Small intestine (tissue), 16 donors: ENCODE measurements at places on chromosomes 7 and 10.

- DNase-seq, result no peak
Observed at GRCh38 chr7:66867198-66867790, 53.7 kb upstream of the TMEM248 start.

GRCh38 chr10:13502380-13502779 lies 26.4 kb downstream of the BEND7 start:
- no peak for DNase-seq

GRCh38 chr7:121029302-121029701 lies 40.8 kb downstream of the CPED1 start:
- no peak for DNase-seq

- DNase-seq, result no peak
Observed at GRCh38 chr7:44282601-44283171, 42.7 kb downstream of the CAMK2B start.

- no peak for DNase-seq
Observed at GRCh38 chr7:76086070-76086469, 38.2 kb downstream of the MDH2 start.

DNA sequence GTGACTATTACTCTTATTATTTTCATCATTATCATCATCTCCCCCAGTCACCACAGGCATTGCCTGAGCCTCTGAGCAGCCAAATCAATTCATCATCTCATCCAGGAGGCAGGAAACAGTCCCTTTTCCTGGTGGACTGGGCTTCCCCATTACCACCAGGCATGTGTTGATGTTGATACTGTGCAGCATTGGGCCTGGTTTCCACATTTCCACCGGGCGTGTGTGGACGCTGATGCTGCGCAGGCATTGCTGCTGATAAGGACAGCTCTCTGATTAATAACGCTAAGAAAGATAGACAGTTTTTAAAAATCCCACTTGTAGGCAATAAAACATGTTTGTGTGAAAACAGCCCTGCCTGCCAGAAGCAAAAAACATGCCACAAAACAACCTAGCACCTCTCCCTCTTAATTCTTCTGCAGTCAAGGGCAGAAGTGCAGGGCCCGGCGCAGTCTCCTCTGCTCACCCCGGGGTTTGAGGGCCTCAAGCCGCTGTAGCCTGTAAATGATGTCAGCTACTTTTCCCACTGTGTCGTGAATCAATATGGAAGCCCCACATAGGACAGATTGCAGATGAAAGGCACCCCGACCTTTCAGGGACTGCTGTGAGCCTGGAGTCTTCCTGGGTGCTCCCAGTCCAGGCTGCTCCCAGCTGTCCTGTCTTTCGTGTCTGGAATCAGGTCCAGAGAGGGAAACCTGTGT lies 216.0 kb downstream of the WDR37 start:
- DNase-seq, result no peak

DNA sequence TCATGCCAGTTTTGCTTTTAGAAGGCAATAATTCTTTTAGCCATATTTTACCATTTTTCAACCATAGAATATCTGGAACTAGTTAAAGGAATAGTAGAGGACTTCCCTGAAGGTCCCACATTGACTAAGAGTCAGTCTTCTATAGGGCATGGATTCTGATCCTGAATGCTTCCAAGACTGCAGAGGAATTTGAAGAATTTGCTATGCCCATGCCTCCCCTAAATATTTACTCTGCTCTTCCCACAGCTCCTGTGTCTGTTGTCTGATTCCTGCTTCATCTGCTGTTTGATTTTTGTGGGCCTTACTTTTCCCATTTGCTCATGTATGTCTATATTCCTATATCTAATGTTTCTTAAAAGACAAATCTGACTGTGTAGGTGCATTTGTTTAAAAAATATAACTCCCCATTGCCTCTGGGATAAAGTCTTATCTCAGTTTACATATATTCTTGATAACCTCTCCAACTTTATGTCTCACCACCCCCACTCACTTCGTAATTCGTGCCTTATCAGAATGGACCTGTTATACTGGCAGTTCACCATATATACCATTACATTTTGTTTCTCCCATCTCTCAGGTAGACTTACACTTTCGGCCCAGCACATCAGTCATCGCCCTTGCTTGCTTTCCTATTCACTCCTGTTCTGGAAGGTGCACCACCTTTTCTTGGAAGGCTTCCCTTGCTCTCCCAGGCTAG lies 33.9 kb downstream of the LRRC4 start:
- DNase-seq, result no peak

DNA sequence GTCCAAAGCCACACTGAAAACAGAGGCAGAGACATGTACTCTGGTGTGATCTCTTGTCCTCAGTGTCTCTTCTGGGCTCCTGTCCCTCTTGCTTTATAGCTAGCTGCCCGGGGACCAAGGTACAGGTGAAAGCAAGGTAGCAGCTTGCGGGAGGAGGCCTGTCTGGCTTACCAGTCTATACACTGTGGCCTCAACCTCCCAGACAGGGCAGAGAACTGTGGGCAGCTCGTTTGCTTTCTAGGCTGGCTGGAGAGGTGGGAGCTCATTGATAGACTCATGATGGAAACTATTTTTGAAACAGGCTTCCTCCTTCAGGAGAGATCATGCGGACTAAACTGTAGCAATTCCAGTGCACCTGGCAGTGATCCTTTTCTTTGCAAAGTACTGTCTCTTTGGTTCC lies 4.6 kb downstream of the CYREN start:
- no peak for DNase-seq

DNA sequence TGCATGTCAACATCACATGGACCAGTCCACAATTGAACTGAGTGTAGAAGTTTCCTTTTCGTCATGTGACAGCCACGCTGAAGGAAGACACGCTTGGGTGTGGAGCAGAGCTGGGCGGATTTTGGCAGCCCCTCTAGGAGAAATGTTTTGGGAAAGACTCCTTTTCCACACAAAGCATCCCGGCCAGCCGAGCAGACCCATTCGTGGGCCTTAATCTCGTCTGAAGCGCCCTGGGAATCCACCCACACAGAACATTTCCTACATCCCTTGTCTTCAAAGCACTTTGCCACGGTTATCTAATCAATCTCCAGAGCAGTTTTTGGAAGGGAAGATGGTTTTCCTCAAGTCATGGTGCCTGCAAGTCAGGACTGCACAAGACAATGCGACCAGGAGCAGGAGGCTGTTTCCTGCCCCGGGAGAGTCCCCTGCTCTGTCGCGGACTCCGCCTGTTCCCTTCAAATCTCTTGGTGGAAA lies 8.4 kb upstream of the IFT22 start:
- no peak for DNase-seq

- no peak for DNase-seq
Observed at GRCh38 chr7:36441344-36442022, 51.8 kb downstream of the ANLN start.

GRCh38 chr7:27842094-27842692 lies 102.2 kb downstream of the TAX1BP1 start:
- DNase-seq, result no peak

- no peak for DNase-seq
Observed at GRCh38 chr7:138654616-138655015, 46.5 kb downstream of the SVOPL start.
